ENCODE measurements at places on chromosomes 2 and 18.

GRCh38 chr2:176114930-176115625 is 1.5 kb upstream of the HOXD10 start:
- no peak for DNase-seq

DNA sequence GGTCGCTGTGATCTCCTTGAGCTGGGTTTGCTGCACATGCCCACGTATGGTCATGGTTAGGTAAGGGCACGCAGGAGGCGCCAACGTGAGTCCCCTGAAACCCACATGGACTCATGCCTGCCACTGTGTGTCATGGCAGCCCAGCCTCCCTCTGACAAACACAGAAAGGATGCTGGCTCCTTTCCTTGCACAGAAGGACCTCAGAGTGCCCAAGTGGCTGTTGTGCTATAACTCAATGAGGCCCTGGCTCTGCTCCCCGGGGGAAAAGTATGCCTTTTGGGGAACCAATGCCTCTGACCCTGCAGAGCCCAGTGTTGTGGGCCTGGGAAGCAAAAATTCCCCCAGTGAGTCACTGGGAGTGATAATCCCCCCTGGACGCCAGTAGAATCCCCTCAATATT is 233.9 kb downstream of the VAPA start:
- no peak for DNase-seq

DNA sequence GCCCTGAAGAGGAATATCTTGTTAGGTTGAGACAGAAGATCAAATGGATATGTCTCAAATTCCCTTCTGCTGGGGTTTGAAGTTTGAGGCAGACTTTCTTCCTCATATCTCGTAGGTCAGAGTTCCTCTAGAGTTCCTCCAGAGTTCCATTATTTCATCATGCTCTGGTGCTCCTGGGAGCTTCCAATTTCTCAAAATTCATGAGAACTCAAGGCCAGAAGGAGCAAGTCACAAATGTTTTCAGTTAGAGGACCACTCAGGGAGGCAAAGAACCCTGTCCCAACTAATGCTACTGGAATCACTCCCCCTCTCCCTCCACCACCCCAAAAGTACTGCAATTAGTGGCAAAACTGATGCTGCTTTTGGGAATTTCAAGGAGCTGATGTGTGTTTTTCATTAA is 115.7 kb upstream of the RBMS1 start:
- no peak for DNase-seq

GRCh38 chr2:105417857-105418436 is 19.1 kb upstream of the FHL2 start:
- no peak for DNase-seq

GRCh38 chr2:38105922-38106321 is 30.0 kb upstream of the CYP1B1 start:
- no peak for DNase-seq

Measured in stromal cell of bone marrow (primary cell).